ENCODE measurements at places on chromosomes 5 and 9.

DNA sequence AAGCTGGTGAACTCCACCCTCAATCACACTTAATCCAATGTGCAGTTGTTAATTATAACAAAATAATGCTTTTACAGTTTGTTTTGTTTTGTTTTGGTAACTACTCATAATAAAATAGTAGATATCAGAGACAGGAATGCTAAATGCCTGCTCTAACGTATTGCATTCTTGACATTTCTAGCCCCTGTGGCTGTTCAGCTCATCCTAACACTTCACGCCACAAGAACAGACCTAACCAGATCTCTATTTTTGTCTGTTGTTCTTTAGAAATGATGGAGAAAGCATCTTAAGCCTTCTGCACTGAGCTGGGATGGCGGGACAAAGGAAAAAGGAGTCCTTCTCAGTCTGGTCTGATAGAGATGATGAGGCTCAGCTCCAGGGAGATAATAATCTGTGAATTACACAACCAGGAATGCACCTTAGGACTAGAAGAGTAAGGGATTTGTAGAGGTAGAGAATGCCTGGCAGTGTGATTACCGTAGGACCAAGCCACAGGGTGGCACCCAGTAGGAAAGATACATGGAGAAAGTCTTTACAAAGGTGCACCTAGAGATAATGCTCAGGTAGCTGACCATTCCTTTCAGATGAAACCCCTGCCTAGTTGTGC lies 628.8 kb downstream of the PDE4D start:
- no peak for DNase-seq

GRCh38 chr9:116250891-116251290 lies 97.3 kb downstream of the PAPPA start:
- DNase-seq: no peak

DNA sequence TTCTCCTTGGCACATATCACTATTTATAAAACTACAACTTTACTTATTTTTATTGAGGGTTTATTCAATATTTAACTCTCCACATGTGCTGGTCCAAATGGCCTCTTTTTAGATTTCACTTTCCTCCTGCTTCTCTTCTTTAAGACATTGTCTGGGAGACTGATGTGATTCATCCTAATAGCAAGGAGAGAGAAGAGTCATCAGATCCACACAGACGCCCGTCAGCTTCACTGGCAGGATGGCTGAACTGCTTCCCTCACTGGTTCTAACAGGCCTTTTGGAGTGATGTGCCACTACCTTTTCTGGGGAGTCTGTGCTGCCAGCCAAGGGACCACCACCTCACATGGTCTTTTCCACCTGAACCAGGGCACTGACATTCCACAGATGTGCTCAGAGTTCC lies 16.5 kb upstream of the ROR2 start:
- DNase-seq: no peak

DNA sequence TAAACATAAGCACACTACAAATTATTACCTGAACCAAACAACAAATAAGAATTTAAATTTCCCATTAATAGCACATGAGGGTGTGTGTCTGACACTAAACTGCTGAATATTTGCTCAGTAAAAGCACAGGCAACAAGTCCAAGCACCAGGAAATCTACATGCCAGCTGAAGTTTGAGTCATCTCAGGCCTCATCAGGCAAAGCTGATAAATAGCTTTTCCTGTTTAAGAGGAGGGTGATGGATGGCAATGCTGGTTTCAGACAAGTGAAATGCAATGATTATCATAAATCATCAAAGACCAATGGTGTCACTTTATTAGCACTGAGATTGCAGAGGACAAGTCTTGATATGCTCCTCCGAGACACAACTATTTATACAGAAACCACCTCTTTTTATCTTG lies 1668.0 kb upstream of the C9orf72 start:
- no peak for DNase-seq
